ENCODE measurements at places on chromosomes 1 and 21.

- no peak for DNase-seq
Observed at GRCh38 chr1:14106126-14106525, 406.1 kb downstream of the PRDM2 start.

DNA sequence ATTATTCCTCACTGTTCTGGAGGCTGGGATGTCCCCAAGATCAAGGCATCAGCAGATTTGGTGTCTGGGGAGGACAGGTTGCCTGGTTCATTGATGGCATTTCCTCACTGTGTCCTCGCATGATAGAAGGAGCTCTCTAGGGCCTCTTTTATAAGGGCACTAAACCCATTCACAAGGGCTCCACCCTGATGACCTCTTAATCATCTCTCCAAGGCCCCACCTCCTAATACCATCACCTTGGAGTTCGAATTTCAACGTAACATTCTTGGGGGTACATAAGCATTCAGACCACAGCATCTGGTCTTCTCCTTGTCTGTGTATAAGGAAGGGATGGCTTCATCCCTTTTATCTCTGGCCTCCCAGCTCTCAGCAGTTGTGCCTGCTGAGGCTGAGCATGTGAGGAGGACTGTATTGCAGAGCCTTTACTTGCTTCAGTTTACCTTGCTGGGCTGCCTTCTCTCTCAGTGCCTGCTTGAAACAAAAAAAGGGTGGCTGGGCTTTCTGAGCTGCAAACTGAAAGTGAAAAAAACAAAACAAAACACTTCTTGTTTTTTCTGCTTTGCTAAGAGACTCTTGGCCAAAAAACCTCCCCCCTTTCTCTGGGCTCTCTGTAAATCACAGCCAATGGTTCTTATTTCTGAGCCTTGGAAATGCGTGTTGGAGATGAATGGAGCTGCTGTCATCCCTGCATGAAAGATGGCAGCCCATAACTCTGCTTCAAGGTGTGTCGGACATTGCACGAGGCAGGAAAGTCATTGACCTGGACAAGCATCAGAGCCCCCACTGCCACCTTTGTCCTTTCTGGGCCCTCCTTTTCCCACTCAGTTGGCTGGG lies 75.8 kb downstream of the RHOU start:
- no peak for DNase-seq

DNA sequence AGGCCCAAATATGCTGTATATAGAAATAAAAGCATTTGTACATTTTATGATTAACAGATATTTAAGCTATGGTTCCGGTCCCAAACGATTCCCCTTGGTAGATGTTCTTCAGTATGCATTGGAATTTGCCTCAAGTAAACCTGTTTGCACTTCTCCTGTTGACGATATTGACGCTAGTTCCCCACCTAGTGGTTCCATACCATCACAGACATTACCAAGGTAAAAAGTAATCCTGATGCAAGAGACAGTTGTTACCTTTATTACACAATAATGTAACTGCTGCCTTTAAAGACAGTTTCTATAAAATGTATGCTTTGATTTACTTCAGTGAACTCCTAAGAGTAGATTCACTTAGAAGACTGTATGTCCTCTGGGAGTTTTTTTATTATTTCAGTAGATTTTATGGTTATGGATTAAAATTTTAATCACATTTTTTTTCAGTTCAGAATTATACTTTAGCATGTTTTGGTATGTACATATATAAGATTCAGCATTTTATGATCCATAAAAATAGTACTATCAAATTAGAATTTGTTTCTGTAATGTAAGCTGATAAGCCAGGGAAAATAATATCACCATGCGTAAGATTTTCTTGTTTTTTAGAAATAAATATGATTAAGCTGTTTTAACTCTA lies 96.5 kb downstream of the USP25 start:
- DNase-seq: peak; percentile 13

GRCh38 chr21:38048167-38048566 lies 131.9 kb upstream of the KCNJ6 start:
- no peak for DNase-seq

- DNase-seq: no peak
Observed at GRCh38 chr1:39488012-39488545, 3.4 kb upstream of the BMP8A start.

GRCh38 chr1:241592273-241592958 lies 47.8 kb downstream of the CHML start:
- DNase-seq: no peak

GRCh38 chr1:218480588-218481099 lies 135.5 kb downstream of the TGFB2 start:
- DNase-seq: no peak

GRCh38 chr1:43522776-43523480 lies 7.8 kb upstream of the PTPRF start:
- no peak for DNase-seq

GRCh38 chr1:167821969-167822685 lies 91.8 kb downstream of the ADCY10 start:
- DNase-seq: no peak

- DNase-seq: no peak
Observed at GRCh38 chr1:13730291-13730690, 30.3 kb downstream of the PRDM2 start.

DNA sequence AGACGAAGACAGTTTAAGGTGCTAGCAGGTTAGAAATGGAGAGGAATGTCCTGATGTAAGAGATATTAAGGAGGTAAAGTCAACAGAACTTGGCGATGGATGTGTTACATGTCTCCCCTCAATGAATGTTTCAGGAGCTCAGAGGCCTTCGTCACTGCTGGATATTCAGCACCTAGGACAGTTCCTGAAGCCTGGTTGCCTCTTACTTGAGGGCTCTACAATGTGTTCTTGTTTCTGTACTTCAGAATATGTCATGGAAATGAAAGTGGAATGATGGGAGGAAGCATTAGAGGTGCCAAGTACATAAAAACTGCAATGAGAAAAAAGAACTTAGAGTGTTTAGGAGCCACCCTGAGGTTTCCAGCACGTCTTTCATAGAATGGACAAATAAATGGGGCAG lies 17.7 kb downstream of the TNR start:
- no peak for DNase-seq

GRCh38 chr1:201903135-201903534 lies 14.4 kb downstream of the SHISA4 start:
- no peak for DNase-seq

All from cerebellar nuclear complex (tissue), 1 donor.